LHCN-M2 (cell line): ENCODE measurements at places on chromosomes 16 and 17. TPM values are rescaled to one million over a fixed set of nuclear protein-coding genes. Genes with fewer than 3 reads are reported as not detected.

The GP1BA gene
- not detected in 2 replicates for total RNA-seq

The TMEM235 gene
- total RNA-seq: not detected in 2 replicates

GRCh38 chr16:72561-73548 lies at the start of gene RHBDF1:
Gene RHBDF1 (minus strand): TSS chr16:72631. CDS start chr16:65015, 7,616 bp downstream.
- peak; percentile 50 for DNase-seq

DNA sequence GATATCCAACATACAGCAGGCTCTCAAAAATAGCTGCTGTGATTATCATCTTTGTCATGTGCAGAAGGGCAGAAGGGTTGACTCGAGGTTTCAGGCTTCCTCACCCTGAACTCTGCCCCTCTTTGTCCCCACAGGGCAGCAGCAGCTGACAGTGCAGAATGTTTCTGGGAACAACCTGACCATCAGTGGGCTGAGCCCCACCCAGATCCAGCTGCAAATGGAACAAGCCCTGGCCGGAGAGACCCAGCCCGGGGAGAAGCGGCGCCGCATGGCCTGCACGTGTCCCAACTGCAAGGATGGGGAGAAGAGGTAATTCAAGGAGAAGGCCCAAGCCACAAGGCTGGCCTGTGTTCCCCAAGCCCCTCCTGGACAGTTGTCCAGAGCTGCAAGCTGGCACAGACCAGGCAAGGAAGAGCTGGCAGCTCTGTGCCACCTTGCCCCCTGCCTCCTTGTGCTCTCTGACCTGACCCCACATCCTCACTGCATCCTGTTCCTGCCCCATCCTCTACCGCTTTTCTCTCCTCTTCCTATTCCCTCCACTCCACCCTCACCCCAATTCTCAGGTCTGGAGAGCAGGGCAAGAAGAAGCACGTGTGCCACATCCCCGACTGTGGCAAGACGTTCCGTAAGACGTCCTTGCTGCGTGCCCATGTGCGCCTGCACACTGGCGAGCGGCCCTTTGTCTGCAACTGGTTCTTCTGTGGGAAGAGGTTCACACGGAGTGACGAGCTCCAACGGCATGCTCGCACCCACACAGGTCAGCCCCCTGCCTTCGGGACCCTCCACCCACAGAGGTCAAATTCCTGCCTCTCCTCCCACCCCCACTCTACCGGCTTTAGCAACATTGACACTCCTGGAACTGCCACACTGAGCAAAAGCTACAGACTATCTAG lies 16.3 kb upstream of the PNPO start:
- DNase-seq: no peak

- no peak for DNase-seq
Measured at GRCh38 chr17:35998756-35999155, 2.6 kb downstream of the CCL15 start.

DNA sequence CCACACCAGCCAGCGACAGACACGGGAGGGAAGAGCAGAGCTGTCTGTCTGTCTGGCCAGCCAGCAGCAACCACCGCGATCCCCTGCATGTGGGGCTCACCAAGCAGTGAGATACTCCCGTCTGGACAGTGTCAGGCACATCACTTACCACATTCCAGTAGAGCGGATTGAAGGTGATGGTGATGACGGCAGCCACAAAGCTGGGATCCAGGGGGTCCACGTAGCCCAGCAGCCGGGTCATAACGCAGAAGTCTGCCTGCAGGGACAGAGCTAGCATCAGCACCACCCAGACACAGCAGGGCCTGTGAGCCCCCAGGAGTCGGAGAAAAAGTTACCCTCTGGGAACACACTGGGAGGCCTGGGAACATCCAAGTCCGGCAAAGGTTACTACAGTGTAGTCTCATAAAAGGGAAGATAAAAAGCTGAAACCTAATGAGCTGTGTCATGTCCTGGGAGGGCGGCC lies 14.7 kb downstream of the PEMT start:
- no peak for DNase-seq

- no peak for DNase-seq
Measured at GRCh38 chr16:66898207-66898606, 17.9 kb downstream of the PDP2 start.

GRCh38 chr17:76710863-76711611 lies at the start of gene MXRA7:
Gene MXRA7 (minus strand): TSS chr17:76710965. CDS start chr17:76710946, 19 bp downstream.
- peak; percentile 77 for DNase-seq

DNA sequence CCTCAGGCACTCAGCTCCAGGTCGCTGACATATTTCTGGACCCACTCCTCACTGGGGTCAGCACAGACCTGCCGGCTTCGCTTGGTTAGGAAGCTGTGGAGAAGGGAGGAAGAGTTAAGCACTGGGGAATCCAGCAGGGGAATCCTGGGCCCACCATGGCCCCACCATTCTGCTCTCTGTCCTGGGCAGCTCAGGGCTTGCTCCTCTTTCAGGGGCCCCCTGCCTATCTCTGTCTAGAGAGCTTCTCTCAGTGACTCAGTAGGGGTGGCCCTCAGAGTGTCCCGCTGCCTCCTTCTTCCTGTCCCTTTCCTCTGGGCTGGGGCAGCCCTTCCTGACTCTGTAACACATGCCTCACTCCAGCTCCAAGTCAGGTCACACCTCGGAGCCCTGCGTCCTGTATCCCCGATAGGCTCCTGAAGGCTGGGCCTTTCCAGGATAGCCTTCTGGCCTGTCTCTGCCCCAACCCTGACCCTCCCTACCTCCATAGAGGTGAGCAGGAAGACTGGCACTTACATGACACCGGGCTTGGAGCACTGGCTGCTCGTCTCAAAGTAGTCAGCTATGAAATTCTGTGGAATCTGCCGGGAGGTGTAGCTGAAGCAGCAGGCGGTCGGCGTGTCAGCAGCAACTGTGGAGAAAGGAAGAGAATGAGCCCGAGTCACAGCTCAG lies 1.1 kb downstream of the CCL3 start:
- DNase-seq: no peak

DNA sequence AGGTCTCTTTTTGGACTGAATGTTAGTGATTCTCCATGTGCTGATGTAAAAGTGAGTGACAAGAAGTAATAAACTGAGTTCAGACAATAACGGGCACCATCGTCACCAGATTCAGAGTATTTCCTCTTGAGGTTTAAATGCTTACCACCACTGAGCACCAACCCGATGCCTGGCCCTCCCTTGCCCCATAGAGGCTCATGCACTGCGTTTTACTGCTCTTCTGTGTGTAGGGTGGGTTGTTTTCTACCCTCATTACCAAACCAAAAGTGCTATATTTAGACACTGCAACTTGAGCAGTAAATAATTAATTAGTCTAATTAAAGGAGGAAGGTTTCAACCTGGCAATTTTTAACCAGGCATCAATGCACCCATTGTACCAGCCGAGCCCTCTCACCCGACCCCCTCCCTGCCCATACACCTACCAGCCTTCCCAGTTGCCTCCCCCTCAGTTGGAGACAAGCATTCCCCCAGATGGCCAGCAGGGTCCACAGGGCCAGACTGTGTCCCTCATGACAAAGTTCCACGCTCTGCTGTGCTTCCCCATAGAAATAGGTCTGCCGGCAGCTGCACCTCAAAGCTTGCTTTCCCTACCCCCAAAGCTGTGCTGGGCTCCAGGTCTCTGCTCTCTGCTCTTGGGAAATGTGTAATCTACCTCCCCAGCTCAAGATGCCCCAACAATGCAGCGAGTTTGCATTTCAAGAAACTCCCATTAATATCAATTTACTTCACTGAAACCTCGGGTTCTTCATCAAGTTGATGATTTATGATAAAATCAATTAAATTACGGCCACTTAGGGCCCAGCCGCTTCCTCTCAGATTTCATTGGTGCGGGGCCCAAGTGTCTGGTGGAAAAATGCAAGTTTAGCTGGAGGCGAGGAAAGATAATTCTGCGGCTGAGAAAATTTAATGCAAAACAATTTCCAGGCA lies 16.0 kb downstream of the HOXB4 start:
- no peak for DNase-seq
